ENCODE measurements at places on chromosomes 2 and 18. TPM values are rescaled to one million over a fixed set of nuclear protein-coding genes. Genes with fewer than 3 reads are reported as not detected.

UGT1A3 gene
- not detected for total RNA-seq

CRACDL gene
- total RNA-seq, result 8.3 TPM

D2HGDH gene
- 13.2 TPM for total RNA-seq

PTPRM gene
- total RNA-seq, result 337 TPM

AFF3 gene
- 2.5 TPM for total RNA-seq

C2orf81 gene
- not detected for total RNA-seq

SLC5A7 gene
- not detected for total RNA-seq

SCYGR1 gene
- not detected for total RNA-seq

PROKR1 gene
- total RNA-seq, result under 0.01 TPM

FBXO48 gene
- total RNA-seq, result 1.3 TPM

OR6B2 gene
- total RNA-seq, result not detected

MLPH gene
- total RNA-seq, result 24.7 TPM

FLACC1 gene
- 4.7 TPM for total RNA-seq

GLB1L gene
- 12.2 TPM for total RNA-seq

CHRNG gene
- total RNA-seq, result not detected

TCF7L1 gene
- total RNA-seq, result 9.4 TPM

WIPF1 gene
- total RNA-seq, result 81.3 TPM

ALPP gene
- not detected for total RNA-seq

BBS5 gene
- 7.7 TPM for total RNA-seq

CYTIP gene
- 47.8 TPM for total RNA-seq

VAPA gene
- total RNA-seq, result 271 TPM

INO80B gene
- 5.9 TPM for total RNA-seq

GCFC2 gene
- 25.2 TPM for total RNA-seq

MATN3 gene
- 2.9 TPM for total RNA-seq

SH2D6 gene
- total RNA-seq, result not detected

MC4R gene
- not detected for total RNA-seq

IFIH1 gene
- total RNA-seq, result 14.3 TPM

CRYGB gene
- not detected for total RNA-seq

CFC1 gene
- not detected for total RNA-seq

CD207 gene
- total RNA-seq, result not detected

SRD5A2 gene
- total RNA-seq, result under 0.01 TPM

FBLN7 gene
- 13.0 TPM for total RNA-seq

RFX8 gene
- 2.9 TPM for total RNA-seq

FZD7 gene
- total RNA-seq, result 6.6 TPM

WDR12 gene
- total RNA-seq, result 18.0 TPM

NT5DC4 gene
- not detected for total RNA-seq

GAREM2 gene
- 0.75 TPM for total RNA-seq

EIF2AK3 gene
- total RNA-seq, result 20.6 TPM

UGT1A4 gene
- total RNA-seq, result not detected

ACKR3 gene
- total RNA-seq, result 38.8 TPM

OSBPL6 gene
- total RNA-seq, result 2.1 TPM

ITPRID2 gene
- 162 TPM for total RNA-seq

FAM124B gene
- total RNA-seq, result 6.1 TPM

DOK6 gene
- total RNA-seq, result 0.34 TPM

IER3IP1 gene
- 31.0 TPM for total RNA-seq

SH3RF3 gene
- total RNA-seq, result 6.6 TPM

TTC39C gene
- 65.7 TPM for total RNA-seq

SFT2D3 gene
- 14.9 TPM for total RNA-seq

CDH7 gene
- total RNA-seq, result not detected

ARHGEF33 gene
- 1.5 TPM for total RNA-seq

GPAT2 gene
- total RNA-seq, result 7.0 TPM

LCT gene
- not detected for total RNA-seq

CNGA3 gene
- total RNA-seq, result not detected

SATB2 gene
- total RNA-seq, result 4.6 TPM

RGPD4 gene
- total RNA-seq, result not detected
